ENCODE measurements at places on chromosomes 5 and 9. TPM values are rescaled to one million over a fixed set of nuclear protein-coding genes. Genes with fewer than 3 reads are reported as not detected.

Gene LCP2
- total RNA-seq = not detected

Gene PTPN3
- under 0.01 TPM for total RNA-seq

Gene RANBP3L
- not detected for total RNA-seq

Gene MEGF10
- total RNA-seq = 0.14 TPM

Gene ANKS6
- 13.7 TPM for total RNA-seq

Gene LURAP1L
- total RNA-seq = 71.4 TPM

Gene CFAP77
- total RNA-seq = not detected

Gene WHRN
- 2.3 TPM for total RNA-seq

Gene GABRA1
- not detected for total RNA-seq

Gene NAIP
- total RNA-seq = 2.0 TPM

Gene SOWAHA
- total RNA-seq = not detected

Gene OMD
- total RNA-seq = not detected

Gene C9
- total RNA-seq = 0.18 TPM

Gene SPINK13
- 2.4 TPM for total RNA-seq

Gene SLC4A9
- not detected for total RNA-seq

Gene TOPORS
- 30.0 TPM for total RNA-seq

Gene CACFD1
- 6.5 TPM for total RNA-seq

Gene HTR4
- not detected for total RNA-seq

Gene ABO
- not detected for total RNA-seq

Gene INSL6
- total RNA-seq = not detected

Gene TAF11L3
- total RNA-seq = not detected

Gene C9orf85
- total RNA-seq = 13.6 TPM

Gene PDCD1LG2
- 2.6 TPM for total RNA-seq

Gene PCDH1
- 0.55 TPM for total RNA-seq

Gene OTP
- not detected for total RNA-seq

Gene AIF1L
- total RNA-seq = under 0.01 TPM

Gene CDH6
- 40.0 TPM for total RNA-seq

Gene CTNND2
- total RNA-seq = not detected

Gene CDC20B
- not detected for total RNA-seq

Gene PCDHA11
- total RNA-seq = under 0.01 TPM

Gene PCDHGB1
- 3.3 TPM for total RNA-seq

Gene TTLL11
- 3.4 TPM for total RNA-seq

Gene RETREG1
- 0.92 TPM for total RNA-seq

Gene GZMA
- not detected for total RNA-seq

Gene PCDHGA2
- total RNA-seq = 2.7 TPM

Gene RAB24
- 28.5 TPM for total RNA-seq

Gene PCDHGB5
- total RNA-seq = 15.9 TPM

Gene RASEF
- total RNA-seq = 0.14 TPM

Gene ZFAND5
- total RNA-seq = 119 TPM

Gene ENC1
- 41.0 TPM for total RNA-seq

Gene PCDHA1
- under 0.01 TPM for total RNA-seq

Gene GRXCR2
- not detected for total RNA-seq

Gene UNC13B
- 14.9 TPM for total RNA-seq

Gene SPATA6L
- total RNA-seq = 0.43 TPM

Gene TAF11L10
- not detected for total RNA-seq

Gene IFNA13
- not detected for total RNA-seq

Gene GFI1B
- not detected for total RNA-seq

Gene AFAP1L1
- total RNA-seq = 2.4 TPM

Gene CCDC183
- total RNA-seq = 0.28 TPM

Gene ZFP62
- total RNA-seq = 19.0 TPM

Gene TMEM252
- not detected for total RNA-seq

Gene TMEFF1
- 0.57 TPM for total RNA-seq

Gene CMYA5
- total RNA-seq = 1.3 TPM

Gene KIF20A
- total RNA-seq = 8.8 TPM

Gene KCNV2
- total RNA-seq = not detected
